Gastroesophageal sphincter (tissue), 4 donors: ENCODE measurements at places on chromosomes 1 and 21. TPM values are rescaled to one million over a fixed set of nuclear protein-coding genes. Genes with fewer than 3 reads are reported as not detected.

- peak; percentile 80 for ATAC-seq
Measured at GRCh38 chr1:234554698-234555311, 55.2 kb downstream of the IRF2BP2 start.

DNA sequence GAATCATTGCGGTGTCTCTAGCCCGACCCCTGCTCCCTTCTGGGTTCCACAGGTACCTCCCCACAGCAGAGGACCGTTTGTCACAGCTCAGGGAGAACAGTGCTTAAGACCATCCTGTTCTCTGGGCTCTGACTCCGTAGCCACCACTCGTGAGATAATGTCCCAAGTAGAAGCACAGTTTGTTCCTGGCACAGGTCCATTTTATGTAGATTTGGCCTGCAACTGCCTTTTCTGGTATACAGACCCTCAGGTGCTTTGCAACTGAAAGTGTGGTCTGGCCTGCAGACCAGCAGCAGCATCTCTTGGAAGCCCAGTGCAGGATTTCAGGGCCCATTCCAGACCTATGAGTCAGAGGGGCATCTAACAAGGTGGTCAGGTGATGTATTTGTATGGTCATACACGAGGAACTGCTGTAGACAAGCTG lies 28.4 kb upstream of the TMEM125 start:
- ATAC-seq, result no peak

GRCh38 chr1:157277281-157277680 lies 139.1 kb upstream of the ETV3 start:
- no peak for ATAC-seq

GRCh38 chr1:196148367-196148970 lies 459.8 kb downstream of the KCNT2 start:
- no peak for ATAC-seq

GRCh38 chr21:22885614-22886013 lies 1887.4 kb downstream of the NCAM2 start:
- ATAC-seq, result no peak

DNA sequence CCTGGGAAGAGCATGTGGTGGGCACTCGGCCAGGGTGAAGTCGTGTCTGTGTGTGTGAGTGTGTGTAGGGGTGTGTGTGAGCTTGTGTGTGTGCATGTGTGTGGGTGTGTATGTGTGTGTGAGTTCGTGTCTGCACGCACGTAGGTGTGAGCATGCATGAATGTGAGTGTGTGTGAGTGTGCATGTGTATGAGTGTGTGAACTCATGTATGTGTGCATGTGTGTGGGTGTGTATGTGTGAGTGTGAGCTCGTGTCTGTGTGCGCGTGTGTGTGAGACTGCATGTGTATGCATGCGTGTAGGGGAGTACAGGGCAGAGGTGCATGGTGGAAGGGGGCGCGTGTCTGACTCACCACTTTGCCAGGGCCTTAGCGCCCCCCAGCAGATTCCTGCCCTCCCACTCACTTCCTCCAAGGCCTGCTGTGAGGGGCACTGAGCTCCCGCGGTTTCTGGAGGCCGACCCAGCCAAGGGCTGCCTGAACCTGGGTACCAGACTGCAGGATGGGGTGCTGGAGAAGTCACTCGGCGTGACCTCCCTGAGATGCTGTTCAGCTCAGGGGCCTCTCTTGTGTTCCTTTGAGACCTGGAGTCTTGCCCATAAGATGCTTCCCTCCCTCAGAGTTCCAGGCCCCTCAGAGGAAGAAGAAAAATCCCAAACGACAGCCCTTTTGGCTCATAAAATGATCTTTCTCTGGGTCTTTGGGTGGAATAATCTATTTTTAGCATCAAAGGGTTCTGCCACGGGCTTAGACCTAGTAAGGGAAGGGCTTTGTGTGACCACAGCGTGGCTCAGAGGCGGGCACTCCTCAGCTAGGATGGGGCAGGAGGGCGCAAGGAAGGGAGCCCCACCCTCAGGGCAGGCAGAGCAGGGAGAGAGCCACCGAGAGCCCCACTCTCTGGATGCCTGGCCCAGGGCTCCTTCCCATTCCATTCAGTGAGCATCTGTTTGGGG lies 41.1 kb upstream of the RUNX3 start:
- no peak for ATAC-seq

DNA sequence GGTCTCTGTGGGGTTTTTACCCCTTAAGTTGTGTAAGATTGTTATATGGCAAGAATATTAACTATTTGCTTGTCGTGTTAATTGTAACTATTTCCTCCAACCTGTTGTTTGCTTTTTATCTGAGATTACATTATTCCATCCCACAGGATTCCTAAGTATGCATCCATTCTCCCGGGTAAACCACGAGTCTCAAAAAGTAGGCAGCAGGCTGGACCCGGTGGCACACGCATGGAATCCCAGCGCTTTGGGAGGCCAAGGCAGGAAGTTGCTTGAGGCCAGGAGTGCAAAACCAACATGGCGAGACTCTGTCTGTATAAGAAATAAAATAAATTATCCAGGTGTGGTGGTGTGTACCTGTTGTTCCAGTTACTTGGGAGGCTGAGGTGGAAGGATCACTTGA lies 12.6 kb upstream of the RSPO1 start:
- ATAC-seq, result no peak

DNA sequence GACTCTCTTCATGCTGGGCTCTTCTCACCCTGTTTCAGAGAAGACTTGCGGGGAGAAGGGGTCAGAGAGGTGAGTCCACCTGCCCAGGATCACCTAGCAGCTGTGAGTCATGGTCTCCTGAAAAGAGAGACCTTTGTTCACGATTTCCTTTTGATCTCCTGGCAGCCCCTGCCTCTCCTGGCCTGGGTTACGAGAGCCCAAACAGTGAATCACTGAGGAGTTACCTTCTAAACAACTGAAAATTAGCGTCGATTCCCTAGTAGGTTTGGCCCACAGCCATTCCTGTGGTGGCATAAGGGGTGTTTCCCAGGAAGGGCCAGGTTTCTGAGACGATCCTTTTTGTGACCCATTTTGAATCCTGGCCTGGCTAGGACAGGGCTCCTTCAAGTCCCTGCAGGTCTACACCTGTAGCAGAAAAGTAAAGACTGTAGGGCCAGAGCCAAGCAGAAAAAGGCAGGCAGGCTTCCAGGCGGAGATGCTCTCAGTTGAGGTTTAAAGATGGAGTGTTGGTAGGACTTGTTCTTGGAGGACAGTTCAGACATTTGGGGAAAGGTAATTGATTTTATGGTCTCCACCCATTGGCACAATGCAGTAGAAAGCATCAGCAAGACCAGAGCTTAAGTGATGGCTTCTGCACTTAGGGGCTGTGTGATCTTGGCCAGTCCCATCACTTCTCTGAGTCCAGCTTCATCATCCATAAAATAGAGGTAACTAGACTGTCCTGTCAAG lies 2.1 kb upstream of the PLA2G2E start:
- no peak for ATAC-seq

- peak; percentile 6 for ATAC-seq
Measured at GRCh38 chr1:40782371-40782956, 1.1 kb upstream of the KCNQ4 start.

DNA sequence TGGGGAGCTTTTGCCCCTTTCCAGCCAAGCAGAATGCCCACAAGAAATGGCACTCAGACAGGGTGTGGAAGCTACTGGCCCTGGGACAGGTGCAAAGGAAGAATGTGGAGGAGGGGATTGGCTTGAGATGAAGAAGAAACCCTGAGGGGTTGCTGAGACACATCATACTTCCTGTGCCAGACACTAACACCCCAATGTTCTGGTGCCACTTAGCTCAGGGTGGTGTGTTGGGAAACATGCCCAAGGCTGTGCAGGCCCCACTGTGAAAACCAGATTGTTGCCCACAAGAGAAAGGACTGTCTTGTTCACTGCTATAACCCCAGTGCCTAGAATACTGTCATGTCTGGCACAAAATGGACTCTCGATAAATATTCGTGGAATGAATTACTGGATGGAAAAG lies 9.9 kb upstream of the PAQR6 start:
- no peak for ATAC-seq

DNA sequence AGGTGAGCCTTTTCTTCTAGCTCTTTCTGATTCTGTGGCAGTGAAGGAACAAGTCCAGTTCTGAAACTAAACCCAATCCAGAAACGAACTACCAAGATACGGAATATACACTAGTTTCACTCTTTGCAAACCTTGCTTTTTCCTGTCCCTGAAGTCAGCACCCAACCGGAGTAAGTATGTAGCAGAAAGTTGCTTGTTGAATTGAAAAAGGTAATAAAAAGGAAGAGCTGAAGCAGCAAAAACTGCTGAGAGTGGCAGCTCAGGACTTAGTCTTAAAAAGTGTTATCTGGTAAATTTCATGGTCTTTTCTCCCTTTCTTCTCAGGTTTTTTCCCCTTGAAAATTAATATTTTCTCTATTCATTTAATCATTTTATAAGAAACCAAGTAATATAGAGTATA lies 9.4 kb upstream of the NT5C1A start:
- ATAC-seq, result no peak

DNA sequence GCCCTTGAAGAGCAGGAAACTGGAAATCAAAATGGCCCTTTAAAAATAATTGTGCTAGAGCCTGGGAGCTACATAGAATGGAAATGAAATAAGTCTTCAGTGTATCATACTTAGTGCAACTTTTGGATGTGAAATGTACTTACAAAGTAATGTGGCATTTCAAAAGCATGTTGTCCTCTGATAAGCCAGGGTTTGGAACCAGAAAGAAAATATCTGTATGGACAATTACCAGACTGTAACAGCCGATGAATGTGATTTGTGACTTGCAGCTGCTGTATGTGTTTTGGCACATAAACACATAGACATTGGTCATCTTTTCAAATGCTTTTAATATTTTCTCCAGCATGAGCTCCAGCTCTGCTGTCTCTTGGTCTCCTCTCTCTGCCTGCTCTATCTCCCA lies 546.4 kb downstream of the OMA1 start:
- no peak for ATAC-seq

- no peak for ATAC-seq
Measured at GRCh38 chr1:226121049-226121586, 58.6 kb downstream of the H3-3A start.

DNA sequence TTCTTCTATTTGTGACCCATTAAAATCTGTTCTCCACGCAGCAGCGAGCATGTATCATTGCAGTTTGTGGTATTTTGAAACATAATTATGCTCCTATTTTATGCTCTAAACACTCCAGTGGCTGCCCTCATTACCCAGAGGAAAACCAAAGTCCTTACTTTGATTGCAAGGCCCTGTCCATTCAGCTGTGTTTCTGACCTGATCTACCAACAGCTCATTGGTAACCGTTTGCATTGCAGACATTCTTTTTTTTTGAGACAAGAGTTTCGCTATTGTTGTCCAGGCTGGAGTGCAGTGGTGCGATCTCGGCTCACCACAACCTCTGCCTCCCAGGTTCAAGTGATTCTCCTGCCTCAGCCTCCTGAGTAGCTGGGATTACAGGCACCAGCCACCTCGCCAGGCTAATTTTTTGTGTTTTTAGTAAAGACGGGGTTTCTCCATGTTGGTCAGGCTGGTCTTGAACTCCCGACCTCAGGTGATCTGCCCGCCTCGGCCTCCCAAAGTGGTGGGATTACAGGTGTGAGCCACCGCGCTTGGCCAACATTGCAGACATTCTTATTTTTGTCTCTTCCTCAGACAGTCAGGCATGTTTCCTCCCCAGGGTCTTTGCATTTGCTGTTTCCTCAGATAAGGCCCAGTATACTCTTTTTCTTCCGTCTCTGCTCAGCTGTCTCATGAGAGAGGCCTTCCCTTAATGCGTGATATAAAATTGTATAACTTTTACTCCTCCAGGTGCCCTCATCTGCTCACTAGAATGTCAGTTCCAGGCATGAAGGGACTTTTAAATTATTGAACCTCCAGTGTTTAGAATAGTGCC lies 32.5 kb downstream of the THRAP3 start:
- no peak for ATAC-seq

DNA sequence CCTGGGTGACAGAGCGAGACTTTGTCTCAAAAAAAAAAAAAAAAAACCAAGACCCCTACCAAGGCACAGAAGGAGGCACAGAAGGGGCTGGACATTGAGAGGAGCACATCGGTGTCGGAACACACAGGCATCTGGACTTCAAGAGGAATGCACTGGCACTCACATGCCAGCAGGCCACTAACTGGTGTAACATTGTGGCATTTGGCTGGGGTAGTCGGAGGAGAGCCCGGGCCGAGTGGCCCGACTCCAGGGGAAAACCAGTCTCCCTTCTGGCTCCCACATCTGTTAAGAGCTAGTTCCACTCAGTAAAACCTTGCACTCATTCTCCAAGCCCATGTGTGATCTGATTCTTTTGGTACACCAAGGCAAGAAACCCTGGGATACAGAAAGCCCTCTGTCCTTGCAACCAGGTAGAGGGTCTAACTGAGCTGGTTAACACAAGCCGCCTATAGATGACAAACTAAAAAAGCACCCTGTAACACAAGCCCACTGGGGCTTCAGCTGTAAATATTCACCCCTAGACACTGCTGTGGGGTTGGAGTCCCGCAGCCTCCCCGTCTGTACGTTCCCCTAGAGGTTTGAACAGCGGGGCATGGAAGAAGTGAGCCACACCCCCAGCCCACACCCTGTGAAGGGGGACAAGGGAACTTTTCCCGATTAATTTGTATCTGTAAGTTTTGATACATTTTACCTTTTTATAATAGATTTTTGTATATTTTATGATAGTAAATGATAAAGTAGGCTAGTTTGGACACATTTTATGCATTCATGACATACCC lies 17.2 kb upstream of the AKIRIN1 start:
- ATAC-seq, result no peak

- peak; percentile 11 for ATAC-seq
Measured at GRCh38 chr1:16235944-16236510, 956 bp downstream of the CPLANE2 start.

DNA sequence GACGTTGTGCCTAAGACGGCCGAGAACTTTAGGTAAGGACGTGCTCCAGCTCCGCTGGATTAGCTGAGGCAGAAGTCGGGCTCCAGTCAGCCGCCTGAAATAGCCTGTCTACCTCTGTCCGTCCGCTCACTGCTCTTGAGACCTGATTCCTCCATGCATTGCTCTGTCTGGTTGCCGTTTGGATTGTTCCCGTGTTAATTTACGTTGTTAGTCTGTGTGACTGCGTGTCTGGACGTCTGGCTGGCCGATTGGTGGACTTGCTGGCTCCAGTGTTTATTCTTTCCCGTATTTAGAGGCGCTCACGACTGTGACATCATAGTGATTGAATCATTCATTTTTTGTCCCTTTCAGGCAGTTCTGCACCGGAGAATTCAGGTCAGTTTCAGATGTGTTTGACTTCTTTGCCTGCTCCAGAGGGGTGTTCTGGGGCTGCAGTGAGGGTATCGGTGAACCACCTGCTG lies 684 bp downstream of the PPIH start:
- ATAC-seq, result no peak

UTS2 gene
- total RNA-seq, result not detected

MPL gene
- total RNA-seq, result not detected

GPR37L1 gene
- total RNA-seq, result 0.39 TPM

KCNA10 gene
- not detected for total RNA-seq

MYBPHL gene
- total RNA-seq, result not detected

THEMIS2 gene
- total RNA-seq, result 14.3 TPM

F5 gene
- total RNA-seq, result 0.42 TPM

SIPA1L2 gene
- total RNA-seq, result 29.5 TPM

TNFRSF25 gene
- 11.2 TPM for total RNA-seq
